ENCODE measurements at places on chromosomes 1 and 21.

- DNase-seq: peak; percentile 6
Measured at GRCh38 chr1:213622365-213623063, 365.3 kb upstream of the PROX1 start.

DNA sequence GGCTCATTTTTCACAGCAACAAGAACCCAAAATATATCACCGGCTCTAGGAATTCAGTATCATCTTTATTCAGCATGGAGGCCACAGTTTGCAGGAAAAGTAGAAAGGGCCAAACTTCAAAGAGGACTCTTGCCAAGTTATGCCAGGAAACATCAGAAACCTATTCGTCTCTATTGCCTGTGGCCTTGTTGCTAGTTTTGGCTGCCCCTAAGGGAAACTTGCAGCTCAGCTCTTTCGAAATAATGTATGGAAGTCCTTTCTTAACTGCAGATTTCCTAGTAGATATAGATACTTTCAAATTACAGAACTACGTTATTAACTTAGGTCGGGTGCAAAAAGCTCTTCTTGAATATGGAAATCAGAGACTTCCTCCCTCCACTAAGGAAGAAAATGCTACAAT lies 4.2 kb upstream of the NENF start:
- no peak for DNase-seq

DNA sequence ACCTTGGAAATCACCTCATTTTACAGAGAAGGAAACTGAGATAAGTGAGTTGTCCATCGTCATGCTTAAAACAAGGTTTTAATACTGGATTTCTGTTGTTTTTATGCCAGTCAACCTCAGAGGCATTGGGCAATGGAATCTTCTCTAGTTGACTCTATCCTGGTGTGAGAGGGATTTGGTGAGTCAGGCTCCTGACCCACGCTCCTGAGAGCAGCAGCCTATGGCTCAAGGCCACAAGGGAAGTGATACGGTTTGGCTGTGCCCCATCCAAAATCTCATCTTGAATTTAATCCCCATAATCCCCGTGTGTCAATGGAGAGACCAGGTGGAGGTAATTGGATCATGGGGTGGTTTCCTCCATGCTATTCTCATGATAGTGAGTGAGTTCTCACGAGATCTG lies 90.1 kb downstream of the TLR5 start:
- DNase-seq: no peak

- no peak for DNase-seq
Measured at GRCh38 chr1:207007352-207008033, 25.1 kb downstream of the C1orf116 start.

GRCh38 chr1:223403184-223403815 lies 10.1 kb downstream of the CCDC185 start:
- DNase-seq: no peak

- no peak for DNase-seq
Measured at GRCh38 chr1:229017091-229017490, 253.8 kb upstream of the RAB4A start.

GRCh38 chr1:50847303-50847702 lies 112.8 kb downstream of the FAF1 start:
- DNase-seq: no peak

GRCh38 chr21:40678681-40679284 lies 168.2 kb downstream of the DSCAM start:
- no peak for DNase-seq

DNA sequence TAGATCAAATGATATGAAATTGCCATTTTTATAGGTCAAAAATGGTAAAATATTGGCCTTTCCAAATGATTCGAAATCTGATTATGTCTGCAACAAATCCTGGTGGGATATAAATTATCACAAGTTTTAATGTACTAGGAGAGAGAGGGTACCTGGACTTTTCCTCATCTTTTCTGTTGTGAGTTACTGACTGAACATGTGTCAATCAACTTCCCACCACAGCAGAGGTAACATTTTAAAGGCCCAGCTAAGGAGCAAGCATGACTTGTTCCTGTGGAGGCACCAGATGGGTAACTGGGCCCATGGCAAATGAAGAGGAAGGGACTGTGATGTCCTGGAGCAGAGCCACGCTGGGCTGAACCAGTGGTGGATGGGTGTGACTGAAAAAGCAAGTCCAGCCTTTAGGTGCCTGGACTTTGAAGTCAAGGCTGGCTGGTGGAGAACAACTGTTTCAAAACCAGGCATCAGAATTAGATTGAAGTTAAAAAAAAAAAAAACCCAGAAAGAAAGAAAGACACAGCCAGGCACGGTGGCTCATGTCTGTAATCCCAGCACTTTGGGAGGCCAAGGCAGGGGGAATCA lies 6.6 kb downstream of the MR1 start:
- no peak for DNase-seq

- no peak for DNase-seq
Measured at GRCh38 chr1:4319496-4319895, 334.9 kb upstream of the AJAP1 start.

- no peak for DNase-seq
Measured at GRCh38 chr21:20701235-20701634, 297.0 kb upstream of the NCAM2 start.

GRCh38 chr1:237032029-237032428 lies 10.0 kb upstream of the RYR2 start:
- no peak for DNase-seq

DNA sequence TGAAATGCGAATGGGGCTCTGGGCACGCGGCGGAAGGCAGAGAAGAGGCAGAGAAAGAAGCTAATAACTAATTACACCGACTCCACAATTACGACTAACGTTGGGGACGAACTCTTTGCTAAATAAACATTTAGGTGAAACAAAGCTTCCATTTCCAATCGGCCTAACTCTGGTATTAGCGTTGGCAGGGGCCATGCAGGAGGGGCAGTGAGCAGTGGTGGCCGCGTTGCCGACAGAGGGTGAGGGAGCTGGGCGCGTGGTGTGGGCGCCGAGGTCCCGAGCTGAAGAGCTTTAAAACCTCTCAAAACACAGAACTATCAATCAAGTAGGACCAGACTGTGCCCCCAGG lies 553 bp upstream of the NDUFV3 start:
- no peak for DNase-seq

GRCh38 chr1:65247419-65248359 lies 61.7 kb upstream of the DNAJC6 start:
- DNase-seq: no peak

DNA sequence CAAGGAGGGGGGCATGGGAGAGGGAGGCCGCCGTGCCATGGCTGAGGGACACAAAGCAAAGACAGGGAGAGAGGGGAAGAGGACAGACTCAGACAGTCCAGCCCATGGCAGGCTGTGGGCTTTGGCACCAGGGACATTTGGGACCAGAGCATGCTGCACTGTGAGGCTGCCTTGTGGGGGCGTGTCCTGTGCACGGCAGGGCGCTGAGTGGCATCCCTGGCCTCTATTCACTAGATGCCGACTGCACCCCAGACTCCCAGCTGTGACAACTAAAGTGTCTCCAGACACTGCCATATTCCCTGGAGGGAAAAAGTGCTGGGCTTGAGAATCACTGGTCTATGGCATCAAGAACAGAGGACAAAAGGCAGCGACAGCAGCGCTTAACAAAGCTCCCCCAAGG lies 18.6 kb upstream of the PRDM15 start:
- DNase-seq: no peak

- DNase-seq: no peak
Measured at GRCh38 chr1:12075195-12076114, 12.4 kb downstream of the TNFRSF8 start.

DNA sequence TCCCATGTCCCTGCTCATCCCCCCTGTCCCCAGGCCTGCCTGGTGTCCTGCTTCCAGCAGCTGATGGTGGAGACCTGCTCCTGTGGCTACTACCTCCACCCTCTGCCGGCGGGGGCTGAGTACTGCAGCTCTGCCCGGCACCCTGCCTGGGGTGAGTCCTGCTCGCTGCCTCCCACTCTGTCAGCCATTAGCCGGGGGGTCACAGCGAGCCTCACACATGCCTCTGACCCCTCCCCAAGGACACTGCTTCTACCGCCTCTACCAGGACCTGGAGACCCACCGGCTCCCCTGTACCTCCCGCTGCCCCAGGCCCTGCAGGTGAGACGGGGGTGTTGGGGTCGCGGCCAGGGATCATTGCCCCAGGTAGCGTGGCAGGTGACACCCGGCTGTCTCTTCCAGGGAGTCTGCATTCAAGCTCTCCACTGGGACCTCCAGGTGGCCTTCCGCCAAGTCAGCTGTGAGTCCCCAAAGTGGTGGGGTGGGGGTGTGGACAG lies 10.0 kb downstream of the SCNN1D start:
- DNase-seq: peak; percentile 45

- DNase-seq: no peak
Measured at GRCh38 chr1:68175621-68176398, 56.5 kb downstream of the WLS start.

DNA sequence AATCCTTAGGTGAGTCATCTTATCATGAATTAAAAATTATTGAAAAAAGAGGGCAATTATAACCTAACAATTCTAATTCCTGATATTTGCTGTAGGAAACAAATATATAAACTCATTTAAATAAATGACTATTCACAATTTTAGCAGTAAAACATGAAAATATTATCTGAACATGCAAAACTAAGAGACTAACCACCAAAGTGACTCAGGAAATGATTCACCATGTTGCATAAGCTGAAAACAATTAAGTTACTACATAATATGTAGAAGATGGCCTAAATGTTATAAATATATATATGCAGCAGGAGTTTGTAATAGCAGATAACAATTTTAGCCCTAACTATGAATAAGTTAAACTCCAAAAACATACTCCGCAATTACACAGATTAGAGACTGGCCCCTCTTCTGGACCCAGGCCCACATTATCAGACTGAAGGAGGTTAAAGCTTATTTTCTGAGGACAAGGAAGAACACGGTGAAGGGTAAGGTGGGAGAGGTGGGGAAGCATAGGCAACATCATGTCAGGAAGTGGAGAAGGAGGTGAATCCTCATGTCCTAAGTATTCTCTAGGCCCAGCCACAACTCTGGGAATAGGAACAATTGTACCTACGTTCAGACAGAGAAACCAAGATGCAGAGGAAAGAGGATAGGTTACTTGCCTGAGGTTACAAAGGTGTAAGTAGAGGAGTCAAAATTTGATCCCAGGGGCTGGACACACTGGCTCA lies 15.6 kb upstream of the AIM2 start:
- no peak for DNase-seq

DNA sequence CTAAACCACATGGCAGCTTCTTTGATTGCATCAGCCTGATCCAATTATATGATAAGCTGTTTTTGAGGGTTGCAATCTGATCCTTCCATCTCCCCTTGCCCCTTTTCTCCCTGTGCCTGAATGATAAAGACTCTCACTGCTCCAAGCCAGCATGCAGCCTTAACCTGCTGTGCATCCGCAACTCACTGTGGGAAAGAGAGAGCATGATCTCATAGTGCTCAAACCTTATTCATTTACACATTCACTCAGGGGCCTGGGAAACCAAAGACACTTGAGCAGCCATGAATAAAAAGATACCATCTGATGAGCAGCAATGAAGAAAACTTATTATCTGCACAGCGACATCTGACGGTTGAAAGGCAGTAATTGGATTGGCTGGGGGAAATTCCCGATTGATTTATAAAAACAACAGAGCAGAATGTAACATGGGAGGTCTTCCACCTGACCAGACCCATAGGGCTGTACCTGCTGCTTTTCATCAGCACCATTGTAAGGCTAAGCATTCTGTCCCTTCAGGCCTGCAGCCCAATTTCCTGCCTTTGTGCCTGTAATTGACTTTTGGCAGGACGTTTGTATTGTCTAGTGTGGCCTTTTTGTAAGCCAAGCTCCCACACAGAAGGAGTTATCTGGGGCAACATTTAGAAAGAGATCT lies 62.5 kb downstream of the KIAA0040 start:
- DNase-seq: no peak

DNA sequence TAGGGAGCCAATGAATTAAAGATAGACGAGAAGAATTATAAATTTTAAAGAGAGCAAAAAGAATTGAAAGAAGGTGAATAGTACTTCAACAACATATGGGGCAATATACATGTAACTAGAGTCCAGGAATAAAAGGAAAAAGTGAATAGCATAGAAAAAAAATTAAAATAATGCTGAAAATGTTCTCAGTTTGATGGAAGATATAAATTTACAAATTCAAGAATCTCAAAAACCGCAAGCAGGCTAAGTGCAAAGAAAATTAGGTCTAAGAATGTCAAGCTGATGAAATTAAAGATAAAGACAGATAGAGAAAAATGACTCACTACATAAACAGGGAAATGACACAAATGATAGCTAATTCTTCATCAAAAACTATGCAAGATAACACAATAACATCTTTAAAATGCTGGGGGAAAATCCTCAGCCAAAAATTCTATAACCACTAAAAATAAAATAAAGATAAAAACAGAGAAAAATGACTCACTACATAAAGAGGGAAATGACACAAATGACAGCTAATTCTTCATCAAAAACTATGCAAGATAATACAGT lies 326.3 kb downstream of the TBX15 start:
- DNase-seq: no peak

DNA sequence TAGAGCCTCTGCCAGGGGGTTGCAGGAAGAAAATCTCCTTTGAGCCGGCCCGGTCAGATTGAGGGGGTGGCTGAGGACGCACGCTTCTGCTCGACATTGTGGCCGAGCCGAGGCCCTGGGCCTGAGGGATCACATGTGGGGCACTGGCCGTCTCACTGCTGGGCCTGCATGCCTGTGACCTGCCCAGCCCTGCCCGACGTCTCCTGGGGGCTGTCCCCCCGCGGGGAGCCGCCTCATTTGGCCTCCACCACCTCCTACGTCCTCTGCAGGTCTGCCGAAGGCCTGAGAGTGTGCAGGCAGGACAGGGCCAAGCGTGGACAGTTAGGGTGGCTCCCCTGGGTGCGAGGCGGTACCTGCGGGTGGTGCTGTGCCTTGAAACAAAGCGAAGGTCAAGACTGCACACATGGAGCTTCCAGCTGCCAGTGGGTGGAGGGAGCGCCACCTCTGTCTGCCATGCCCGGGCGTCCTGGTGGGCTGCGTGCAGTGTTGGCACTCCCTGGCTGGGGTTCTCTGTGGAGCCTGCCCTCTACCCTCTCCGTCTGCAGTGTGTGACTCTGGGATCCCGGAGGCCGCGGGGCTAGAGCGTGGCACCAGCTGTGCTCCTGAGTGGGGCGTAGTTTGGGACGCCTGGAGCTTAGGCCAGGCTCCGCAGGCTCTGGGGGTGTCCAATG lies 51.7 kb downstream of the PCNT start:
- no peak for DNase-seq

DNA sequence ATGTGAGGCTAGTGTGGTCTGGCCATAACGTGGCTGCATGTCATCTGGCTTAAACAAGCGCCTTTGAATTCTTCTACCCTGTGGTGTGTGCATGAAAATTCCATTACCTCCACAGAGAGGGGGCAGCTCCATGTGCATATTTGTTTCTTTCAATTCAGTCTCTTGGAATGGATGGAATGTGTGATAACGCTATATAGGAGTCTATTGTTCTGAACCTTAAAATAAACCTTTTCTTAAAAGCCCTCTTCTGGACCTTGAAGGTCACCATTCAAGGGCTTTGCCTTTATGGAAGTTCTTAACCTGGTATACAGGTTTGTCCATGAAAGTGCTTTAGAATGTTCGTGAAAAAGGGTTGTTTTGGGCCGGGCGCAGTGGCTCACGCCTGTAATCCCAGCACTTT lies 118.2 kb upstream of the ADGRL2 start:
- no peak for DNase-seq

- DNase-seq: no peak
Measured at GRCh38 chr1:154849645-154850131, 20.4 kb downstream of the KCNN3 start.

- no peak for DNase-seq
Measured at GRCh38 chr1:101100674-101101073, 75.1 kb upstream of the DPH5 start.

GRCh38 chr1:209895709-209896108 lies 42.3 kb upstream of the SYT14 start:
- DNase-seq: no peak
